Nasal cavity respiratory epithelium epithelial cell of viscerocranial mucosa (primary cell): ENCODE measurements at places on chromosomes 5 and 9. TPM values are rescaled to one million over a fixed set of nuclear protein-coding genes. Genes with fewer than 3 reads are reported as not detected.

The ARID3C gene
- total RNA-seq = 0.34 and 0.50 TPM in 2 replicates

The CCL27 gene
- total RNA-seq = 0.21 and 0.34 TPM in 2 replicates

The PRR16 gene
- 0.34 and 0.36 TPM in 2 replicates for total RNA-seq

The PITX1 gene
- 84.1 and 191 TPM in 2 replicates for total RNA-seq

The DDX4 gene
- total RNA-seq = under 0.01 TPM in 1 of 2 replicates, not detected in the other

The SLC22A4 gene
- total RNA-seq = 0.68 and 0.71 TPM in 2 replicates

The PCDHA9 gene
- under 0.01 and 0.43 TPM in 2 replicates for total RNA-seq

The OMD gene
- total RNA-seq = not detected in 2 replicates

The KIF12 gene
- under 0.01 and 0.78 TPM in 2 replicates for total RNA-seq

The C5orf34 gene
- total RNA-seq = 1.3 and 1.4 TPM in 2 replicates

The IL11RA gene
- 0.68 and 2.3 TPM in 2 replicates for total RNA-seq

The PARP8 gene
- 13.7 and 31.4 TPM in 2 replicates for total RNA-seq

The TSLP gene
- 1.2 and 1.4 TPM in 2 replicates for total RNA-seq

The FSD1L gene
- total RNA-seq = 2.7 and 8.4 TPM in 2 replicates

The FOXD4L4 gene
- total RNA-seq = 0.34 and 0.43 TPM in 2 replicates

The RMRP gene
- total RNA-seq = 18,537 and 104,493 TPM in 2 replicates

The REXO4 gene
- total RNA-seq = 29.0 and 39.8 TPM in 2 replicates

The IFNA13 gene
- total RNA-seq = not detected in 2 replicates

The TAS2R1 gene
- not detected in 2 replicates for total RNA-seq

The PRR7 gene
- total RNA-seq = 3.1 and 4.8 TPM in 2 replicates

The GNA14 gene
- total RNA-seq = not detected in 2 replicates

The PCDHGA9 gene
- total RNA-seq = 0.34 and 3.8 TPM in 2 replicates

The PRELID2 gene
- total RNA-seq = 8.9 and 21.4 TPM in 2 replicates

The FAM200C gene
- 1.7 and 3.8 TPM in 2 replicates for total RNA-seq

The ZNF300 gene
- total RNA-seq = 5.5 and 6.3 TPM in 2 replicates

The PCDHGA3 gene
- under 0.01 and 0.36 TPM in 2 replicates for total RNA-seq
